ENCODE measurements at places on chromosomes 2 and 18.

- DNase-seq, result peak; percentile 88
Measured at GRCh38 chr2:204145263-204145751, 208.7 kb downstream of the ICOS start.

DNA sequence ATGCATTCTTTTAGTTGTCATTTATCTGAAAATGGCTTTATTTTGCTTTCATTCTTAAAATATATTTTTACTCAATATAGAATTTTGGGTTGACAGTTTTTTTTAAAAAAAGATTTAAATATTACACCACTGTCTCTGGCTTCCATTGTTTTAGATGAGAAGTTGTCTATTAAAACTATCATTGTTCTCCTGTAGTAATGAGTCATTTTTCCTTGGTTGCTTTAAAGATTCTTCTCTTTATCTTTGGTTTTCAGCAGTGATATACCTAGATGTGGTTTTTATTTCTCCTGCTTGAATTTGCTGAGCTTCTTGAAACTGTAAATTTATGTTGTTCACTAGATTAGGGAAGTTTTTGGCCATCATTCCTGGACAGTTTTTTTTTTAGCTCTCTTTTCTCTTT, 26.7 kb upstream of the DLX2 start:
- DNase-seq, result no peak

GRCh38 chr2:205580212-205580987, 101.9 kb upstream of the NRP2 start:
- no peak for DNase-seq

GRCh38 chr18:58222432-58223125, 178.6 kb downstream of the NEDD4L start:
- DNase-seq, result no peak

GRCh38 chr2:50840341-50841124, 191.4 kb downstream of the NRXN1 start:
- no peak for DNase-seq

DNA sequence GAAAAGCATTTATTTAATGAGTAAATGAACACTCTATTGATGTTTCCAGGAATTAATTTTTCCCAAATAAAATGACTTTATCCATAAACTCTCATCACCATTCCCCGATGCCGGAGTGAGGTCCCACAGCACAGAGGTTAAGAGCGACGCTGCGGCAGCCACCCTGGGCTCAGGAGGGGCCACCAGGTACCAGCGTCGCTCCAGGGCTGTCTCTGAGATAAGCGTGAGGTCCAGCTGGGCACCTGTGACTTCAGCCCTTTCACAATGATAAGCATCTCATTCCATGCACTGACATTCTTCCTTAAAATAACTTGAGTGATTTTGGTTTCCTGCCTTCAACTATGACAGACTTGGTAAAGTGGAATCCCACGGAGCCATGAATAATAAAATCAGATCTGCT, 182.1 kb downstream of the TWIST2 start:
- DNase-seq, result peak; percentile 25

DNA sequence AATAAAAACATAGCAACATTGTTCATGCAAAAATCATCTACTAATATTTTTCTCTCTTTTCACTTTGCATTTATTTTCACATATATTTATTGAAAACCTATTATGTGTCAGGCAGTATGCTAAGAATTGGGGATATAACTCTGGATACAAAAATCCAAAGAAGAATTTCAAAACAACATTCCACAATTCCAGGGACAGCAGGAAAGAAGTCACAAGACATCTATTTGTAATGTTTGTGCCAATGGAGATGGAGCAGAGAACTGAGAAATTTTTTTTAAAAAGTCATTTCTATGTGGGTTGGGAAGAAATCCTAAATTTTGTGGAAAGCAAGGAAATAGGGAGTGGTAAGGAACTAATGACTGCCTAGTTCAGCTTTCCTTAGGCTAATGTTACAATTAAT, 128.6 kb upstream of the TLK1 start:
- no peak for DNase-seq

DNA sequence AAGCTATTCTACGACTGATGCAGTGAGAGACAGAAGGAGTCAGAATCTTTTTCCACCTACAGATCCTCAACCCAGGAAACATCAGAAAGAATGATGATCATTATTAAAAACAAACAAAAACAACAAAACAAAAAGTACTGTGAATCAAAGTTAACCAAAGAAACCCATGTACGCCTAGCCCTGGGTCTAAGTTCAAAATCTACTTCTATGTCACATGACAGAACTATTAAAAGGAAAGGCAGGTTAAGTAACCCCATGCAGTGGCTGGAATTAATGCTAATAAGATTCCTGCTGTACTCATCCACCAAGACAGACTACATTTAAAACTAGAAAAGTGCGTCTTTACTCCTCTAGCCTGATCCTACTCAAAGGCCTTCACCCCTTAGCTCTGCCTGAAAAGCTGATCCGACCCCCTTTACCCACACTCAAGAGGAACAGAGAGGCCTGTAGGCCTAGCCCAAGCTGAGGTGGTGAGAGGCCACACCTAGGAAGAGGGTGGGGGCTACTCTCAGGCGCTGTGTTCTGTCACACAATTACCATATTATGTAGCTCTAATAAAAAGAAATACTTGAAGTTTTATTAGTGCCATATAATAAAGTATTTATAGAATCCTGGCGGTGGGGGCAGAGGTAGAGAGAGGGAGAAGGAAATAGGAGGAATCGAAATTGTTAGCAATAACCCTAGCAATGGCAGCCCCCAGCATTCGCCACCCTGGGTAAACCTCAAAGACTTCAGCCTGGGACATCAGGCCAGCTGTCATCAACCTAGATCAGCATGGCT, 37.1 kb downstream of the NHEJ1 start:
- no peak for DNase-seq

- no peak for DNase-seq
Measured at GRCh38 chr2:28526527-28527132, 30.8 kb downstream of the PLB1 start.

All from natural killer cell treated with Interleukin-12 subunit alpha and Interleukin-12 subunit beta and Interleukin-15 and Interleukin-18, amount 100 ng/mL, for 72 hours (primary cell).